ENCODE measurements at places on chromosomes 2 and 18. TPM values are rescaled to one million over a fixed set of nuclear protein-coding genes. Genes with fewer than 3 reads are reported as not detected.

The SERPINB3 gene
- not detected for total RNA-seq

The ZNF396 gene
- 1.1 TPM for total RNA-seq

The TLX2 gene
- not detected for total RNA-seq

The ASIC4 gene
- total RNA-seq = 0.08 TPM

The FANCL gene
- 18.3 TPM for total RNA-seq
